Right atrium auricular region (tissue), 2 donors: ENCODE measurements at places on chromosomes 6 and 20. TPM values are rescaled to one million over a fixed set of nuclear protein-coding genes. Genes with fewer than 3 reads are reported as not detected.

DNA sequence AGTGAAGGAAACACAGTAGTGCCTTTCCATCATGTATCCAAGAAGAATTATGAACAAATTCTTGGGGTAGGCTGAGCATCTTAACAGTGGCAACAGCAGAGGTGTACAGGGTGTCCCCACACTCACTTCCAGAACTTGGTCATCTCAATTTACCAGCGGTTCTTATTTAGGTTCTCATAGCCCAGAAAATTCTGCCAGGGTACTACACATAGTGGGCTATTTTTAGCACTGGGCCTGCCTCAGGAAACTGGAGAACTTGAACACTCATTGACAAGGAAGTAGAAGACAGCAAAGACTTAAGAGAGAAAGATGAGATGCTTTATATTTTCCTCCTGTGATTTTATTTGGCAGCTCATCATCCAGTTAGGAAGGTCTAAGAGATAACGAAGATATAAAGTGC lies 71.8 kb upstream of the PHIP start:
- no peak for DNase-seq

The CST2 gene
- total RNA-seq: not detected

GRCh38 chr6:45231660-45232059 lies 96.5 kb upstream of the RUNX2 start:
- no peak for DNase-seq

The ARMC2 gene
- 5.5 TPM for total RNA-seq

GRCh38 chr6:136178749-136179148 lies 71.4 kb downstream of the MTFR2 start:
- no peak for DNase-seq

The PLCB4 gene
- total RNA-seq: 32.4 TPM

GRCh38 chr6:75296811-75297779 lies 12.5 kb upstream of the TMEM30A start:
- no peak for DNase-seq

The SNX9 gene
- total RNA-seq: 39.4 TPM

DNA sequence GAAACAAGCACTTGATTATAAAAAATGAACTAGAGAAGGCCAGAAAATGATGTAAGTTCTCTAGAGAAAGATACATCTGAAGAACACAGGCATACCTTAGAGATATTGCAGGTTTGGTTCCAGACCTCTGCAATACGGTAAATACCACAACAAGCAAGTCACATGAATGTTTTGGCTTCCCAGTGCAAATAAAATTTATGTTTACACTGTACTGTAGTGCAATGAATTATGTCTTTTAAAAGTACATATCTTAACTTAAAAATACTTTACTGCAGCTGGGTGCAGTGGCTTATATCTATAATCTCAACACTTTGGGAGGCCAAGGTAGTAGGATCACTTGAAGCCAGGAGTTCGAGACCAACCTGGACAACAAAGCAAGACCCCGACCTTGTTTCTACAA lies 10.9 kb upstream of the KIAA1586 start:
- no peak for DNase-seq

GRCh38 chr6:94052749-94053148 lies 633.4 kb upstream of the EPHA7 start:
- no peak for DNase-seq

- no peak for DNase-seq
Observed at GRCh38 chr6:82030761-82031503, 216.6 kb downstream of the IBTK start.
